HFFc6 (cell line): ENCODE measurements at places on chromosomes 1 and 21. TPM values are rescaled to one million over a fixed set of nuclear protein-coding genes. Genes with fewer than 3 reads are reported as not detected.

DNA sequence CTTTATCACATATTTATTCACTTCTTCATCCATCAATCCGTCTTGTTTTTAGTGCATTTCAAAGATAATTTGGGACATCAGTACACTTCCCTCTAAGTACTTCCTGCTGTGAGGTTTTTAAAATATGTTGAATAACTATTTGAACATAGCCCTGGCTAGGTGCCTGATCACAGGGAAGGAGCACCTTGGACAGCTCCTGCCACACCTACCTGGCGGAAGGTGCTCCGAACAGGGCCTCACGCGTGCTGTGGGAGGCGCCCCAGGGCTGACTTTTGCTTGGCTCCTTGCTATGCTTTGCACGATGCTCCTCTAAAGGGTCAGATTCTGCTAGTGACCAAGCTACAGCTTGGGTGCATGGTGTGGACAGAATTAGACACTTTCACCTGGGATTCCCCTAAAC is 4.9 kb upstream of the ATXN7L2 start:
- no peak for DNase-seq

DNA sequence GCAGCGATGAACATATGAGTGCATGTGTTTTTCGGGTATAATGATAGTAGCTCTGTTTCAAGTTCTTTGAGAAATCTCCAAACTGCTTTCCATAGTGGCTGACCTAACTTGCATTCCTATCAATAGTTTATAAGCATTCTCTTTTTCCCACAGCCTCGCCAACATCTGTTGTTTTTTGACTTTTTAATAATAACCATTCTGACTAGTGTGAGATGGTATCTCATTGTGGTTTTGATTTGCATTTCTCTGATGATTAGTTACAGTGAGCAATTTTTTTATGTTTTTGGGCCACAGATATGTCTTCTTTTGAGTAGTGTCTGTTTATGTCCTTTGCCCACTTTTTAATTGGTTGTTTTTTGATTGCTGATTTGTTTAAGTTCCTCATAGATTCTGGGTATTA is 10.6 kb upstream of the RUNX1 start:
- peak; percentile 67 for DNase-seq

DNA sequence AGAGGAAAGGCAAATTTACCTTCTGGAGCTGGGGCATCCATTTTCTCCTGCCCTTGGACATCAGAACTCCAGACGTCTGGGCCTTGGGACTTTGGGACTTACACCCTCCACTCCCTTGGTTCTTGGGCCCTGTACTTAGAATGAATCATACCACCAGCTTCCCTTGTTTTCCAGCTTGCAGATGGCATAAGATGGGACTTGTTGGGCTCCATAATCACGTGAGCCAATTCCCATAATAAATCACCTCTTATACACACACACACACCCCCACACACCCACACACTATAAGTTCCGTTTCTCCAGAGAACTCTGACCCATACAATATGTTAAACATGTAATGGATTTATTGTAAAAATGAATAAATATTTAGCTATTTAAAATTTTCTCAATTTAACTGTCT is 185.7 kb downstream of the GIPC2 start:
- DNase-seq, result no peak

DNA sequence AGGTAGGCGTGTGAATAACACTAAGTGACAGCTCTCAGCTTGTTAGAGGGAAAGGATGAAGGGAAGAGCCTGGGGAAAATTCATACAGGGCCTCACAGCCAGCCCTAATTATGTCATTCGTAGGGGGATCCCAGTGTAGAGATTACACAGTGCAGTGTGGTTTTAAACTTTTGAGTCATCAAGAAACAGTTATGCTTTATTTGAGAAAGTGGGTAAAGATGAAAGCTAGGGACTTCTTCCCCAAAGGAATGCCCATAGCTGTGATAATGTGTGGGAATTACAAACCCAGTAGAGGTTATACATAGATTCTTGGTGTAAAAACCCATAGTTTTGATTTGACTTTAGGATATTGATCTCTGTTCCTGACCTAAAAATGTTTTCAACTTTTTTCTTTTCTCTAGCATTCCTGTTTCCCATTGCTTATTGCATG is 1.9 kb downstream of the TTF2 start:
- DNase-seq, result peak; percentile 59

Gene PRR9
- total RNA-seq, result not detected in 3 replicates

GRCh38 chr1:159829822-159830465 is 3.3 kb downstream of the SLAMF8 start:
- peak; percentile 58 for DNase-seq

DNA sequence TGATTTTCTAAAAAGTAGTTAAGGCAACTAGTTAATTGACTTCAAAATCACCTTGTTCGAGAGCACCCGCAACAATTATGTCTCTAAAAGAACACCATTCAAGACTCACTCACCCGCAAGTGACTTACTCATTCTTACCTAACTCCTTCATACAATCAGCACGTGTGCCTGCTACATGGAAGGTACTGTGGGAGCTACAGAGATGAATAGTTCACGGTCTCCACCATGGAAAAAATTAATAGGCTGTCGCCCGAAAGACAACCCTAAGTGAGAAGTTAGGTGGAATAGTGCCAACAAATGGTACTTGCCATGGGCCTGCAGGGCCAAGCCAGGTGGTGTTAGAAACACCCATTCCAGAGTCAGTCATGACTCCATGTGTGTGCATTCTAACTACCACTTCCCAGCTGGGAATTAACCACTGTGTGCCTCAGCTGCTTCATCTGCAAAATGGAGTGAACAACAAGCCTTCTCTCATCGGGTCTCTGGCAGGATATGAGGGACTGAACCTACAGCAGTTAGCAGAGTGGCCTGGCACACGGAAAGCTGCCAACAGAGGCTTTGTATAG is 7.1 kb downstream of the SSBP3 start:
- DNase-seq, result no peak

DNA sequence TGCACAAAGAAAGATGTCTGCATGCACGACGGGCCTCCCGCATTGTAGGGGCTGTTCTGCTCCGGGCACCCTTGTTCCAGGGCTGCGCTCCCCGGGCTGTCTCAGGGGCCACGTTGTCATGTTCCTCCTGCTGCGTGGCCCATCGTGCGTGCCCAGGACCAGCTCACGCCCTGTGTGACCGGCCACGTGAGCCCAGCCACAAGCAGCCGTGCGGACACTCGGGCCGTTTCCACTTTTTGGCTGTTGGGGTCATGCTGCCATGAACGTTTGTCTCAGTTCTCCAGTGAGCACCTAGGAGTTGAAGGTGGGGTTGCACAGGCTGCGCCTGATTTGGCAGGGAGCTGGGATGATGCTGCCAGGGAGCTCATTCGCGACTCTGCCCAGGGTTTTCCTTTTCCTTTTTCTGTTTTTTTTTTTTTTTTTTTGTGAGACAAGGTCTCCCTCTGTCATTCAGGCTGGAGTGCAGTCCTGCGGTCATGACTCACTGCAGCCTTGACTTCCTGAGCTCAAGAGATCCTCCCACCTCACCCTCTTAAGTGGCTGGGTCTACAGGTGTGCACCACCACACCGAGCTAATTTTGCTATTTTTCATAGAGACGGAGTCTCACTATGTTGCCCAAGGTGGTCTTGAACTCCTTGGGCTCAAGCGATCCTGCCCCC is 17.4 kb downstream of the PDXK start:
- no peak for DNase-seq

- DNase-seq, result no peak
Observed at GRCh38 chr1:53638360-53639035, 100.5 kb downstream of the GLIS1 start.

GRCh38 chr1:27011058-27011764 is 1.4 kb downstream of the TENT5B start:
- DNase-seq, result peak; percentile 78

GRCh38 chr21:26405735-26406361 is 167.2 kb downstream of the CYYR1 start:
- peak; percentile 83 for DNase-seq

Gene MYOM3
- 0.06 to 0.10 TPM in 2 of 3 replicates, not detected in the other for total RNA-seq

- DNase-seq, result no peak
Observed at GRCh38 chr1:201633297-201633696, 94.4 kb downstream of the NAV1 start.

- DNase-seq, result no peak
Observed at GRCh38 chr1:91764471-91765115, 121.4 kb downstream of the TGFBR3 start.

GRCh38 chr1:84936116-84936810 is 43.3 kb upstream of the LPAR3 start:
- peak; percentile 56 for DNase-seq

Gene ZYG11A
- 0.21 to 0.51 TPM (median 0.31 TPM) in 3 replicates for total RNA-seq

Gene SLX9
- total RNA-seq, result 30.9 to 41.9 TPM (median 34.9 TPM) in 3 replicates

- no peak for DNase-seq
Observed at GRCh38 chr1:34824817-34825454, 32.1 kb downstream of the GJA4 start.

- no peak for DNase-seq
Observed at GRCh38 chr1:197106869-197107268, 39.6 kb downstream of the ASPM start.

- DNase-seq, result no peak
Observed at GRCh38 chr21:45473496-45474322, 68.5 kb downstream of the SLC19A1 start.

Gene CCDC181
- not detected in 3 replicates for total RNA-seq

DNA sequence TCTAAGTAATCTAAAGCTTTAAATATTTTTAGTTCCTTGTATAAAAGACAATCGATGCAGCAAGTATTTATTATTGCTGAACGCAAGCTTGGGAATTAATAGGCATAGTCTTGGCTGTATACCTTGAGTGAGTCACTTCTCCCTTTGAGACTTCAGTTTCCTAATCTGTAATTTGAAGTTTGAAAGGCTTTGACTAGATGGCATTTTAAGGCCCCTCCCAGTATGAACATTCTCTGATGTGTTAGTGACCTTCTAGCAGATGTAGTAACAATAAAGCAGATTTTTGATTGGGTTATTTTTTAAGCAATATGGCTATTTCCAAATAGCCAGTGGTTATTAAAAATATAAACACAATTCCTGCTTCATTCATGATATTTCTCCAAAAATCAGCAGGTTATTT is 58.2 kb downstream of the DUSP10 start:
- DNase-seq, result no peak

Gene TMEM39B
- total RNA-seq, result 17.6 to 23.9 TPM (median 23.1 TPM) in 3 replicates

- no peak for DNase-seq
Observed at GRCh38 chr1:81414488-81415015, 386.2 kb upstream of the ADGRL2 start.

DNA sequence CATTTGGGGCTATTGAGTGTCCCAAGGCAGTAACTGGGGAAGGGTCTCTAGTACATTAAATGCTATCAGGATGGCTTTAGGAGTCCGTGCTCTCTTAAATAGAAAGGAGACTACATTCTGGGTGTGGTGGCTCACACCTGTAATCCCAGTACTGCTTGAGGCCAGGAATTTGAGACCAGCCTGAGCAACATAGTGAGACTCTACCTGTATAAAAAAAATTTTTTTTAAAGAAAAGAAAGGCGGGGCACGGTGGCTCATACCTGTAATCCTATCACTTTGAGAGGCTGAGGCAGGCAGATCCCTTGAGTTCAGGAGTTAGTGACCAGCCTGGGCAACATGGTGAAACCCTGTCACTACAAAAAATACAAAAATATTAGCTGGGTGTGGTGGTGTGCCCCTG is 21.5 kb downstream of the OSBPL9 start:
- DNase-seq, result no peak

DNA sequence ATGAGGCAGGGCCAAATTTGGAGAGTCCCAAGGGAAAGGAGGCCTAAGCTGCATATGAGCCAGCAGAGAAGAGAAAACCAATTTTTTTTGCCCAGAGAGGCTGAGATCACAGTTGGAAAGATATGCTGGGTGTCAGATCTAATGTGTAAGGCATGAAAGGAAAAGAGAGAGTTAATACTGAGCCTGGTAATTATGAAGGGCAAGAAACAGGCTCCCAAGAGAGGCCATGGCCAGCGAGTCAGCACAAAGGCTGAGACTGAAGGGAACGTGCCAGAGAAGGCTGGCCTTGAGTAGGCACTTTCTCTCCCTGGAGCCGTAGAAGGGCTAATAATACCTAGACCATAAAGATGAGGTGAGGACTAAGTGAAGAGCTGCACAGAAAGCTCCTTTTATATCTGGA is 31.8 kb upstream of the BEND5 start:
- no peak for DNase-seq

Gene CCDC27
- total RNA-seq, result not detected in 2 replicates

DNA sequence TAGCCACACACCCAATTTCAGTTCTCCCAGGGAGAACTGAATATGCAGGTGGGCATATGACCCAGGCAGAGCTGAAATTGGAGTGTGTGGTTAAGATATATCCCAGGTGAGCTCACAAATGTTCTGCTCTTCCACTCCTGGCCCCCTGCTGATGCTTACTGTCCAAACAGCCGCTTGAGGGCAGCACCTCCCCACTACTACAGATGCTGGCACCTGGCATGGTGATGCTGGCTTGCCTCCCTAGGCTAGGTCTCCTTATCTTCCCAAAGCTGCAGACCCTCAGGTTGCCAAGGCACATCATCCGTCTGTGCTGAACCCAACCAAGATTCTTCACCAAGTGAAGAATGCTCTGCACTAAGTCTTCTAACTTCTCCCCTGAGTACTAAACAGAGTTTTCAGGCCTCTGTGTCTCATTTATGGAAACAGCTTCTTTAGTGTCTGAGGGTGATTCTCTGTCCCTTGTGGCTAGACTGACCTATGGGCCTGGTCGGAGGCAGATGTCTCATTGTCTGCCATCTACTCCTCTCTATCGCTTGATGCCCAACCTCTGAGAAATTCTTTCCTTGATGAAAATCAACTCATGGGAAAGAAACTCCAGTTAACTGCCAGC is 27.2 kb downstream of the XCL1 start:
- DNase-seq, result peak; percentile 46

DNA sequence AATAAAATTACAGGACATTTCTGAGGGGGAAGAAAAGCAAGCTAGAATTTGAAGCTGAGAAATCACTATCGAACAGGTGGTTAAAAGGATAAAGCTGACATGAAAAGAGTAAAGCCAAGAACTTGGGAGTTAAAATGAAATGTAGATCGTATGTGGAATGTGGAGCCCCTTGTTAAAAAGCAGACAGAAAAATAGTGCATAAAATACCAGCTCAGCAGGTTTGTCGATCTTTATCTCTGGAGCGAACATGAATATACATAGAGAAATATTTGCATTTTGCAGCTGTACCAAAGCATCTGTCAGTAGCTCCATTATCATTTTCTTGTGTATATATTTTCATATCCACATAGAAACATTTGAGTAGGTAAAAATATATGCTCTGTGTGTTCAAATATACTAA is 73.6 kb upstream of the CDC42BPA start:
- DNase-seq, result no peak

GRCh38 chr1:44847845-44848244 is 4.8 kb upstream of the PTCH2 start:
- no peak for DNase-seq

DNA sequence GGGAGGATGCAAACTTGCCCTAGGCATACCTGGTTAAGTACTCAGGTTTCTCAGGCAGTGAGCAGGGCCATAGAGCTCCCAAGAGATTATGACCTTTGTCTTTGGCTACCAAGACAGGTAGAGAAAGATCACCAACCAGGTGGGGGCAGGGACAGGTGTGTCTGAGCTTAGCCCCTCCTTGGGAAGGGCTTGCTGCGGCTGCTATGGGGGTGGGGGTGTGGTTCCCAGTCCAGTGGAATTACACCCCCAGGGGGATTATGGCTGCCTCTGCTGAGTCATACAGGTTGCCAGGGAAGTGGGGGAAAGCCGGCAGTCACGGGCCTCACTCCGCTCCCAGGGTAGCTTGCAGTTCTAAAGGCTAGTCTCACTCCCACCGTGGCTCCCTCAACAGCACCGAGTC is 65.2 kb upstream of the FAM163A start:
- no peak for DNase-seq

GRCh38 chr1:88916883-88917282 is 25.5 kb upstream of the GTF2B start:
- DNase-seq, result no peak

- no peak for DNase-seq
Observed at GRCh38 chr1:81007024-81007423, 793.7 kb upstream of the ADGRL2 start.
